Activated T-cell treated with anti-CD3 and anti-CD28 coated beads, Interleukin-2, amount 50 U/mL, for 48 hours (primary cell): ENCODE measurements at places on chromosomes 1 and 21.
A peak's percentile ranks its signal among the peaks of the same experiment; 100 is the strongest.

DNA sequence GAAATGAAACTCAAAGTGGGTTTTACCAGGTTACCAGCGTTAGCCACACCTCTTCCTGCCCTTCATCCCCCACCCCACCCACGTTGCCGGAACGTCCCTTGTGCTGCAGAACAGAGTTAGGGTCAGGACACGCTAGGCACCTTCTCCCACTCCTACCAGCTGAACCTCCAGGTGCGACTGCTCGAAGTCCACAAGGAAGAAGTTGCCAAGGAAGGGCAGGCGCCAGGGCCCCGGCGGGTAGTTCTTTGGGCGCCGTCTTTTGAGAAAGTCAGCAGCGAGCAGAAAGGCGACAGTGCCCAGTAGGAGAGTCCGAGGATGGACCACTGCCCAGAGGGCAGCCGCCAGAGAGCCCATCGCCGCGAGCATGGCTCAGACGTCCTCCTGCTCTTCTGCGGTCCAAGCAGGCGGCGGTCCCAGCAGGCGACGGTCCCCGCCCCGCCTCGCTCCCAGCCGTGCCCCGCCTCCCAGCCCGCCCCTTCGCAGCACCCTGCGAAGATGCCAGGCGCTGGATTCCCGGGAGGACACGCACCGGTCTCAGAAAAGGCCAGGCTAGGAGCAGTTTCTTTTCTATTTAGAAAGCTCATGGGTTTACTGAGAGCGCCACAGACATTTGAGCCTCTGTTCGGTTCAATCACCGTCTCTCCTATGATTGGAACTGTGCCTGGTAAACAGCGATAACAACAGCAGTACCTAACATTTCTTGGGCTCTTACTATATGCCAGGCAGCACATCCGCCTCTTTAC, at the start of gene CYP2J2:
Gene CYP2J2, minus strand, starts transcription at position 393 of the 743 bp plus-strand sequence. Its CDS starts 27 bp downstream, at position 366.
- DNase-seq, result peak; percentile 57

DNA sequence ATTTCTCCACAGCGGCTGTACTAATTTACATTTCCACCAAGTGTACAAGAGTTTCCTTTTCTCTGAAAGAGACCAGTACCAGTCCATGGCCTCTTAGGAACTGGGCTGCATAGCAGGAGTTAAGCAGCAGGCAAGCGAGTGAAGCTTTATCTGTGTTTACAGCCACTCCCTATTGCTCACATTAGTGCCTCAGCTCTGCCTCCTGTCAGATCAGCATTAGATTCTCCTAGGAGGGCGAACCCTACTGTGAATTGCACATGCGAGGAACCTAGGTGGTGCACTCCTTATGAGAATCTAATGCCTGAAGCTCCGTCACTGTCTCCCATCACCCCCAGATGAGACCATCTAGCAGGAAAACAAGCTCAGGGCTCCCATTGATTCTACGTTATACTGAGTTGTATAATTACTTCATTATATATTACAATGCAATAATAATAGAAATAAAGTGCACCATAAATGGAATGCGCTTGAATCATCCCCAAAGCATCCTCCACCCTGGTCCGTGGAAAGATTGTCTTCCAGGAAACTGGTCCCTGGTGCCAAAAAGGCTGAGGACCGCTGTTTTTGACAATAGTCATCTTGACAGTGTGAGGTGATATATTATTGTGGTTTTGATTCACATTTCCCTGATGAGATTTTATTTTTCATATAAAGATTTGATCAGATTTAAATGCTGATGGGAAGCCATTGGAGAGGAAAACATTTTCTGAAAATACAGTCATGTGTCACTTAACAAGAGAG, 45.5 kb upstream of the MRPS6 start:
- no peak for DNase-seq

- DNase-seq, result no peak
These were observed 2.8 kb downstream of the ARHGEF2 start for GRCh38 chr1:155975375-155976061.

- DNase-seq, result no peak
These were observed 194.3 kb upstream of the GREM2 start for GRCh38 chr1:240806200-240806745.

DNA sequence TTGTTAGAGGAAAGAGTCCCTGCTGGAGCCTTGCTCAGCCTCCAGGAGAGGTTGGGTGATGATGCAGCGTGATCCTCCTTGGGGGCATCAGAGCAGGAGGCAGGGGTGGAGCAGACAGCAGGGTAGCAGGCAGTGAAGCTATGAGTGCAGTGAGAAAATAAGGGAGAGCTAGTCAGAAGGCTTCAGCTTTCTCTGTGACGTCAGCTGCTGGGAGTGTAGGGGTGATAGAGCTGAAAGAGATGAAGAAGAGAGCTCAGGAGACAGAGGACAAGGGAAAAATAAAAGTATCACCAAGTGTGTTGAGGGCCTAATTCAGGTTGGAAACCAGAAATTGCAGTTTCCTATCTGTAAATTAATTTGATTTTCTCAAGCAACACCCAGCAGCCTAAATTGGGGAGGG, 2.2 kb upstream of the ADAM30 start:
- DNase-seq, result no peak

GRCh38 chr1:187157115-187157514, 328.4 kb downstream of the PLA2G4A start:
- DNase-seq, result no peak

DNA sequence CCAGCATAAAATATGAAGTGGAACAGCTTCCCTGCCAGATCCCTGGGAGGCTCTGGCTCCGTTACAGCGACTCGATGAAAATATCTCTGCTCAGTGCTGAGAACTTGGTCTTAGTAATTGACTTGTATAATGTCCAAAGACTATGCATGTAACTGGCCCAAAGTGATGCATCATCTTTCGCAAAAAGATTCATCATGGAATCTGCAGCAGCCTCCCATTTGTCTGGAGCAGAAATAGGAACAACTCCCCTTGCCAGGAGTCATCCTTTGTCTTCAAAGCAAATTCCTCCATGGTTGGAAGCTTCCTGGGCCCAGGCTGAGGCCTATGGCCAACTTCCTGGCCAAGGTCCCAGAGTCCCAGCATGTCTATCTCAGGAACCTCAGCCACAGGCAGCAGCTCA, 16.9 kb upstream of the SLC6A17 start:
- DNase-seq, result no peak

- DNase-seq, result peak; percentile 43
These were observed 868 bp downstream of the C1orf21 start for GRCh38 chr1:184387476-184388318.

DNA sequence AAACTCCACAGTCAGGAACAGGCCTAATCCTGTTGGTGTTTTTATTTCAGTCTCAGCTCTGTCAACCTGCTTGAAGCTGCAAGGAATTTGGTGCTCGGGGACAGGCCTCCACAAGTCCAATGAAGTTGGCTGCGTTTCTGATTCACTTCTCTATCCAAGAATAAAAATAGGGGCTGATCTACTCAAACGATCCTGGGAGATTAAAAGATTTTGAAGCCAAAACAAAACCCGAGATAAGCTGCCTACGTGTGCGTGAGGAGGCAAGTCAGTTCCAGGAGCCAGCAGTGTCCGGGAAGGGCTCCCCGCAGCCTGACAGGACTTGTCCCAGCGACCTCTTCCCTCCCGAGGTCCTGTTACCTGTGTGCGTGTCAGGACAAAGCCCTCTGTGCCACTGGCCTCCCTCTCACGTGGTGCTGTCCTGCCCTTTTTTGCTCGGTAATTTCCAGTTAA, 98.0 kb downstream of the ETS2 start:
- no peak for DNase-seq

DNA sequence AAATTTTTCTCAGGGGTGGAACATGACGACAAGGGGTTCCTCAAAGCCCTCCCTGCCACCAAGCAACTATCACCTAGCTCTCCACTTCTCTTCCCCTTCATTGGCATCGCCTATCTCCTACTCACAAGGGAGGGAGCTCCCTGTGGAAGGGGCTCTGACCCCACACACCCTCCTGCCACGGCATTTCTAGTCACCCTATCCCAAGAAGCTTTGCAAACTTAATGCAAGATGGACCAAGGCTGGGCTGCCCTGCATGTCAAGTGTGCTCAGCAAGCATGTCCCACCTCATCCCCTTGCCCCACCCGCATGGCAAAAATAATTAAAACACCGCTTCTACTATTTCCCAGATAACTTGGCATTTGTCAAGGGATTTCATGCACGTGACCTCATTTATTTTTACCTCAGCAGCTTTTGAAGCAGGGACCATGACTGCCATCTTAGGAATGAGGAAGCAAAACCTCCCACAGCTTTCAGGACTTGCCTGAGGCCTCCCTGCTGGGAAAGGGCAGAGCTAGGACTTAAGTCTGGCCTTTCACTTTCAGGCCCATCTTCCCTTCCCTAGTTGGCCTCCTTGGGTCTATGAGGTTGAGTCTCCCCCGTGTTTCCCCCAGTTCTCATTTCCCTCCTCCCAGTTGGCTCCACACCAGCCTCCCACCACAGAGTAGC, 161.3 kb downstream of the TSEN15 start:
- no peak for DNase-seq

- no peak for DNase-seq
These were observed 44.7 kb downstream of the MSH4 start for GRCh38 chr1:75841421-75841820.

- peak; percentile 75 for DNase-seq
These were observed 3.8 kb downstream of the RNF186 start for GRCh38 chr1:19811206-19811851.

- no peak for DNase-seq
These were observed 1.7 kb downstream of the AKT3 start for GRCh38 chr1:243848165-243848857.

GRCh38 chr1:75855010-75855409, 58.3 kb downstream of the MSH4 start:
- DNase-seq, result no peak

DNA sequence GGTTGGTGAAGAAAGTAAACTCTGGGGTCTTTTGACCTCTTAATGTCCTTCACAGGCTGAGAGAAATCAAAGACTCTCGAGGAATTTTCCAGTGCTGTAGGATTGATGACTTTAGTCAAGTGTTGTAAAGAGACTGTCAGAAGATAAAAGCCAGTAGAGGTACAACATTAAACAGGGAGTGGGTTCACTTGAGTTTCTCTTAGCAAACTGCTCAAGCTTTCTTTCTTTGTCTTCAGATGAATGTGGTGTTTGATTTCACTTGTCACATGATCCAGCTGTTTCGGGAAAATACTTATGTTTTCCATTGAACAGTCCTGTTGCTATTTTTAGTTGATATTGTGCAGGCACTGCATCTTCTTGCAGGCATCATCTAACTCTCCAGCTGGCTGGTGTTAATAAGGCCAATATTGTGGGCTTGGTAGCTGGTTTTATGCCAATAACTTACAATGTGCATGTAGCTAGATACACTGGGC, 45.6 kb downstream of the XCL2 start:
- no peak for DNase-seq

- no peak for DNase-seq
These were observed 91.5 kb downstream of the SELENOF start for GRCh38 chr1:86822459-86822858.

DNA sequence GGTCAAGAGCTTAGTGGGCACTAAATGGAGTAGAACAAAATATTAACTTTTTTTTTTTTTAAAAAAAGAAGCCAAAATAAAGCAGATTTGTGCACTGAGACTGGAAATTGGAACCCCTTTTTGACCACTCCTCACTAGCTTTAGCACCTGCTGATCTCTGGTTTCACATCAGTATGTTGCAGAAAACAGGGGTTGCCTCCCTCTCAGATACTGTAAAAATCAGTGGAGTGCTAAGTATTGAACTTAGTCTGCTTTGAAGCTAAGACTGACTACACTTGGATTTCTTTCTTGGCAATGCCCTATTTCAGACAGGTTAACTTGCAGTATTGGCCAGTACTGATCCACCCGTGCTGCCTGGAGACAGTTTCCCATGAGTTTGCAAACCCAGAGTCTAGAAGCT, 2.7 kb upstream of the KIAA0040 start:
- DNase-seq, result no peak

DNA sequence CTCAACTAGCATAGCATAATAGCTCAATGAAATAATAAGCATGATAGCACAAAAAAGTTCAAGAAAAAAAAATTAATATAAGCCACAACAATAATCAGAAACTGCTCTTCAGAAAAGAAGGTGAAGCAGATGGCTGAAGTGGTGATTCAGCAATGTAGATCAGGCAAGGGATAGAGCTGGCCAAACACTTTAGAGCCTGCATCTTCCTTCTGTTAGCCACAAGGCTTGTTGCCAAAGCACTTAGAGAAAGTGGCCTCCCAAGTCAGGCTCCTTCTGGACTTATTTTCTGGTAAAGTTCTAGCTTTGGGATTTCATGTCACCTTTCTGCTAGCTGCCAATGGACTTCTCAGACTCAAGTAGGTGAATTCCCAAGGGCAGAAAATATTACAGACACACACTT, 60.3 kb upstream of the C1orf87 start:
- no peak for DNase-seq

- DNase-seq, result no peak
These were observed 25.4 kb upstream of the KIAA0040 start for GRCh38 chr1:175217721-175218531.

- DNase-seq, result no peak
These were observed 33.6 kb downstream of the CD55 start for GRCh38 chr1:207355060-207355459.

DNA sequence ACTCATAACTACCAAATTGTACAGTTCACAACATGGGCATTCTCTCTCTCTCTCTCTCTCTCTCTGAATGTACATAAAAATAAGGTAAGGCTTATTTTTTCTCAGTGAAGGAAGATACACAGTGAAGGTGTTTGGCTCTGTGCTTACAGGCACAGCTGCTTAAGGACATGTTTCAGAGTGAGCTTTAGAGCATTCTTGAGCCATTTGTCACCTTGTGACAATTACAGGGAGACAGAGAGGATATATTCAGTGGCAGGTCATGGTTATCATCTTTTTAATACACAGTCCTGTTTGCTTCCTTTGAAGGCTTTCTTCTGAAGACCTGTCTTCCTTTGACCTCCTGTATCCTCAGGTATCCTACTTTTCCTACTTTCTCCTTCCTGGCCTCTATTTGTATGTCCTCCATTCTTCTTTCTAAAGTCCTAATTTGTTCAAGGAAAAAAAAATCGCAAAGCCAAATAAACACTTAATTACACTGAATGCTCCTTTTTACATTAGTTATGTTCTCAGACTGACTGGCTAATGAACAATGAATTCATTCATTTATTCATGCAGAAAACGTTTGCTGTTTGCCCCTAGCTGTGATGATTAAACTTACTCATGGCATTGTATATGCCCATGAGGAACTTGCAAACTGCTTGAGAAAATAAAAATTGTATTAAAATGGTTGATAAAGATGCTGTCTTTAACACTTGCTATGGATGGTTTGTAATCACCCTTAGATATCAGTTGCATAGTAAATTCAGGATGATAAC, 33.4 kb downstream of the HSD17B7 start:
- DNase-seq, result no peak

GRCh38 chr1:234724516-234725176, 114.7 kb upstream of the IRF2BP2 start:
- peak; percentile 60 for DNase-seq

DNA sequence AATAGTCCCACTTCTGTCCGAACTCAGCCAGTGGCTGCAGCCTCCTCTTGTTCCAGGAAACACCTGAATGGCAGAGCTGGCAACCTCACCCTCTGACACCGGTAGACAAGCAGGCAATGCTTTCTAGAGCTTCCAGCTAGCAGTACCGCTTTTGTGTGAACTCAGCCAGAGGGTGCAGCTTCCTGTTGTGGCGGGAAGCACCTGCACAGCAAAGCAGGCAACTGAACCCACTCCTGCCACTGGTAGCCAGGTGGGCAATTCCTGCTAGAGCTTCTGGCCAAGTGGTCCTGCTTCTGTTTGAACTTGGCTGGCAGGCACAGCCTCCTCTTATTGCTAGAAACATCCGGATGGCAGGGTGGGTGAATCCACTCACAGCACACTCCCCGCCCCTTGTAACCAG, 40.1 kb upstream of the TMPRSS15 start:
- DNase-seq, result no peak
